Brain (organoid and tissue), 16 donors: ENCODE measurements at places on chromosomes 12 and 14.

DNA sequence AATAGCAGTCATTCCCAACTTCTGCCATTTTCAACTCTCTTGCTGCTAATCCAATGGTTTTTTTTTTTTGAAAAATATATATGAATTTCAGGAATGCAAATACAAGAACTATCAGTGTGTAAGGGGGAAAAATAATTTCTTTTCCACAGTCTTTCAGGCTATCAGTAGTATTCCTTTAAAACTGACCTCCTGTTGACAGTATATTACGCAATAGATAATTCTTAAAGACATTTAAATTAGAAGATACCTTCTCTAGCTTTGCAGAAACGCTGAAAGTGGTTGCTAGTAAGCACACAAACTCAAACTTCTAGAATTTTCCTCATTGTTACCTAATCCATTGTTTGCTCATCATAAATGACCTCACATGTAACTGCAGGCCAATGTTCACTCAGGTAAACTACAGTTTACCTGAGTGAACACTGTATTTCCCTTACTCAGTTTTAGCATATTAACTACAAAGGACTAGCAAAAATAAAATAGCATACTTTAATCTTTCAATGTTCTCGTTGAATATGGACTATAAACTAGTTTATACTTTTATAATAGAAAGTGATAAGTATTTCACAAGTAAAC, at the start of gene C12orf50:
C12orf50 (minus strand) TSS at position 309 of the 573 bp plus-strand sequence. CDS start 2,439 bp downstream, outside the sequence.
- DNase-seq = no peak

- DNase-seq = peak; percentile 43
Measured at GRCh38 chr14:60309867-60310552, 61.0 kb downstream of the PPM1A start.

- no peak for DNase-seq
Measured at GRCh38 chr12:82981150-82981549, 294.4 kb downstream of the TMTC2 start.

DNA sequence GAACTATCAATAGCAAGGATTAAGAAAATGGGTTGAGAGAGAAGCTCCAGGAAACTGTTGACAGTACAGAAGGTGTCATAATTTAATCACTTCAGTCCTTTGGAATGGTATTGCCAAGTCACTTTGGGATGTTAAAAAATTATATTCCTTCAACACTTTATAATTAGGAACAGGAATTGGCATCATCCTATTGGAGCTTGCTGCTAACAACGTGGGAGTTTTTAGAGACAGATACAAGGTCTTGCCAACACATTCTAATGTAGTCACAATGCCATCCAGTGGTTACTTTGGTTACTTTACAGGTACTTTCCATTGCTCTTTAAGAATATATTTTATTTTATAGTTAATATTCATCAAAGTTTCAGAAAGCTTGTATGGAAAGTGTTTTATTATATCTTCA, 310.1 kb downstream of the SYT1 start:
- peak; percentile 35 for DNase-seq

GRCh38 chr14:24178399-24179178, 6.7 kb downstream of the REC8 start:
- DNase-seq = no peak

DNA sequence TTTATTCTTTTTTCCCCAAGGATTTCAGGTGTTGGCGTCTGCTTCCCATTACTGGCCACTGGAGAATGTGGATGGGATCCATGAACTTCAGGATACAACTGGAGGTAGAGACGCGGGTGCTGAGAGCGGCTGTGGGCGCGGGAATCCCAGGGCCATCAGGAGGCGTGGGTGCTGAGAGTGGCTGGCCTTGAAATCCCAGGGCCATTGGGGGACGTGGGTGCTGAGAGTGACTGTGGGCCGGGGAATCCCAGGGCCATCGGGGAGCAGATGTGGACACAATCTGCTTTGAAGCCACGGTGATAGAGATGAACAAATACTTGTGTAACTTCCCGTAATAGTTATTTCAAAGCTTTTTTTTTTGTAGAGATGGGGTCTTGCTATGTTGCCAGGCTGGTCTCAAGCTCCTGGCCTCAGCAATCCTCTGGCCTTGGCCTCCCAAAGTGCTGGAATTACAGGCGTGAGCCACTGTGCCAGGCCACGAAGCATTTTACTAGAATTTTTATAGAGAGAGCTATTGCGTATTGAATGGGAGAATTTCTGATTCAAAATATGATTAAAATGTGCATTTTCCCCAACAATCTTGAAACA, 12.8 kb downstream of the ADGRD1 start:
- DNase-seq = no peak

GRCh38 chr12:116476227-116476822, 82.9 kb upstream of the MAP1LC3B2 start:
- DNase-seq = no peak

DNA sequence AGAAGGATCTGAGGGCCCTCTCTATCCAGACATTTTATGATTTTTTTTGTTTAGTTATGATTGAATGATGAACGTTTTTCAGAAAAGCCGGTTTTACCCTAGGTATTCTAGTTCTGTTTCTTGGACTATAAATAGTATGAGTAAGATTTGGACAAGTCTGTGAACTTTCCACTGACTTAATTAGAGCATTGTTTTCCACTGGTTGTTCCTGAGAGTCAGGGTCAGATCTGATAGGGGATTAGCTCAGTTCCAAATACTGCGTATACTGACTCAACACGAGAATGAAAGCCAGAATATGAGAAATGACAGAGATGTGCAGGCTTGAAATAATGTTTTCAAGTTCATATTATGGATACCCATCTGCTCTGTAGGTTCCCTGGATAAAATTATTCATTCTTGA, 361.6 kb downstream of the AEBP2 start:
- no peak for DNase-seq

GRCh38 chr12:53265783-53266182, 2.3 kb upstream of the ESPL1 start:
- no peak for DNase-seq

DNA sequence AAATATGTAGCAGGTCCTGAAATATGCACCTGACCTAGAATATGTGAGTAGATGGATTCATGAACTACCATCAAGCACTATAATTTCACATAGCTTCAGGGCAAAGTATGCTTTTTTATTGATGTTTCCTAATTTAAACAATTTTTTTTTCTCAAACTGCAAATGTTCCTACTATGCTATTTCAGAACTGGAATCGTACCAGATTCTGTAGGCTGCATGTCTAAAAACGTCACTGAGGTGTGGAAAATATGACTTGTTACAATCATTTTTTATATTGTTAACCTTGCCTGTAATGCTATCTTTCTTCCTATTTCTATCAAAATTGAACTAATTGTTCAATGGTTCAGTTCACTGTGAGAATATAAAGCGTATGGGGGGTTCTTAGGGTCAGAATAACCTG, 78.0 kb upstream of the RERGL start:
- no peak for DNase-seq
